Stimulated activated CD4-positive, alpha-beta T cell treated with anti-CD3 and anti-CD28 coated beads, Interleukin-1b, Interleukin-23, amount 100 ng/mL, for 1 hour (primary cell): ENCODE measurements at places on chromosomes 6 and 20.

DNA sequence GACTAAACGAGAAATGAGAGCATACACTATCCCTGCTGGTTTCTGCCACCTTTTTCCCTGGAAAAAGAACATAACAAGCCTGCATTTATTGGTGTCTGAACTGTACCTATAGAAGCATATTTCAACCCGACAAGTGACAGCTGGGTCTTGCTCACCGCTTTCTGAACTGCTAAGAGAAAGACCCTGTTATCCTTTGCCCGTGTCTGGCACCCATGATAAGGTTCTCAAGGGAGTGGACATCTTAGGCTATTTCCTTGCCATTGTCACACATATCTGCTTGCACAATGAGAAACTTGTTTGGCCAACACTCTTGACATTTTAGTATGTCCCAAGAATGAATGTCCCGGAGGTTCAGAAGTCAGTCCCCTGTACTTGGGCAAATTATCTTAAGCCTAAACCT is 19.3 kb downstream of the RIPOR2 start:
- no peak for DNase-seq

- no peak for DNase-seq
Observed at GRCh38 chr6:138004430-138005287, 102.6 kb downstream of the PERP start.

DNA sequence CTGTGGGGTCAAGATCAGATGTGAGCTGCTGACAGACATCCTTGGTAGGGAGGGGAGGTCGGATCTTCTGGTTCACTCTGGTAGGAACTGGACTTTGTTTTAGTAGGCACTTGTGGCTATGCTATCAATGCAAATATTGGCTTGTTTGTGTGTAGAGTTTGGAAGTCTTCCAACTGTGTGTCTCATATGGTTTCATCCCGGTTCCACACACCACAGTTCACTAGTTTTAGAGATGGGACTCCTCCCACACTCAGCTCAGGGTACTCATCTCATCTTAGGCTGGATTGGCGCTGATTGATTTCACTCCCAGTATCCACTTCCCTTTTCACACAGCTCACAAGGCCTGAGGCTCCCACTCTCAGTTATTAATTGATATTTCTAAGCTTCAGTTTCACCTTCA is 161.3 kb downstream of the THBS2 start:
- DNase-seq: no peak

DNA sequence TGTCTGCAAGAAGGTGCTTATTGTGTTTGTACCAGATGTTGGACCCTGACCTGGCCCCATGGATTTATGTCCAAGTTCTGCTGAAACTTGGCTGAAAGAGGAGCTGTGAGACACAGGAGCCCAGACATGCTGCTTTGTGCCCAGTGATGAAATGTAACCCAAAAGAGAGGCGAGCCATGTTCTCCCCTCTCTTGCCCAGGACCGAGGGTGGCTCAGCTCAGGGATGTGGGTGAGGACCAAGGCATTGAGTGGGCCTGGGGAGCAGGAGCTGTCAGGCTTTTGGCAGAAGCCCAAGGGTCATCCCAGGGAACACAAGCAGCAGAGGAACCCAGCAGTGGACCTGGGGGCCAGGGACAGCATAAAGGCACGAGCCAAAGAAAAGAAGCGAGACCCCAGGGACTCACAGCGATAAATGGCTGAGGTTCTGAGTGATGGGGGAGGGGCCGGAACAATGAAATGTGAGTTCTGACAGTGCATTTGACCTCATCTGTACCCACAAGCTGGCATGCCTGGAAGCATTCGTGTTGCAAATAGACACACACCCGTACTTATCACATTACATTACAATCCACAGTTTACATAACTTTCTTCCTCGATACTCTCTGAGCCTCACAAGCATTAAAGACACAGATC is 363.4 kb upstream of the JARID2 start:
- no peak for DNase-seq

DNA sequence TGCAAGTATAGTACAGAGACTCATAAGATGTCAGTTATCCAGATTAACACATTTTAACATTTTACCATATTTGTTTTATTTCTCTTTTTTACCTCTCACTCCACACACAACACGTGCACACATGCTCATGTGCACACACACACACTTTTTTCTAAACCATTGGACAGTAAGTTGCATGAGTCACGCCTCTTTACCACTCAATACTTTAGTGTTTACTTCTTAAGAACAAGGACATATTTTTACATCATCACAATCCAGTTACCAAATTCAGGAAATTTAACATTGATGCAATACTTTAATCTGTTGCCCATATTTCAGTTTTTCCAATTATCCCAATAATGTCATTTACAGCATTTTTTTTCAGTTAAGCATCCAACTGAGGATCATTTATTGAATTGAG is 109.0 kb downstream of the RIN2 start:
- no peak for DNase-seq
